Fibroblast of skin of right quadriceps (primary cell): ENCODE measurements at places on chromosomes 6 and 20.

DNA sequence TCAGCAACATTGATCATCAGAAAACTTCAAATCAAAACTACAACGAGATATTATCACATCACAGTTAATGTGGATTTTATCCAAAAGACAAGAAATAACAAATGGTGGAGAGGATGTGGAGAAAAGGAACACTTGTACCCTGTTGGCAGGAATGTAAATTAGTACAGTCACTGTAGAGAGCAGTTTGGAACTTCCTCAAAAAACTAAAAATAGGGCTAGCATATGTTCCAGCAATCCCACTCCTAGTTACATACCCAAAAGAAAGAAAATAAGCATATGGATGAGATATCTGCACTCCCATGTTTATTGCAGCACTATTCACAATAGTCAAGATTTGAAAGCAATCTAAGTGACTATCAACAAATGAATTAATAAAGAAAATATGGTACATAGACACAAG is 887.7 kb upstream of the MAN1A1 start:
- DNase-seq, result no peak

DNA sequence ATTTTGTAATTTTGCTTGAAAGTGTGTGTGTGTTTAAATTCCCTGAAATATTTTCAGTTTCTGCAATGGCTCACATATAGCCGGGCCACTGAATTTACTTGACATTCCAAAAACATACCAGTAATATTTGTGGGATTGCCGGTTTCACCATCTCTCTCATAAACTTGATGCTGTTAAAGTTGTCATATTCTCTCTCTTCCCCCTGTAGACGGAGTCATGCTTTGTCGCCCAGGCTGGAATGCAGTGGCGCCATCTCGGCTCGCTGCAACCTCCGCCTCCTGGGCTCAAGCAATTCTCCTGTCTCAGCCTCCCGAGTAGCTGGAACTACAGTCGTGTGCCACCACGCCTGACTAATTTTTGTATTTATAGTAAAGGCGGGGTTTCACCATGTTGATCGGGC is 122.1 kb downstream of the TIAM2 start:
- peak; percentile 96 for DNase-seq

- DNase-seq, result no peak
Observed at GRCh38 chr20:40390654-40391053, 298.4 kb downstream of the MAFB start.

GRCh38 chr6:97141756-97142155 is 141.3 kb downstream of the MMS22L start:
- no peak for DNase-seq

- DNase-seq, result no peak
Observed at GRCh38 chr6:498795-499231, 107.3 kb downstream of the IRF4 start.

DNA sequence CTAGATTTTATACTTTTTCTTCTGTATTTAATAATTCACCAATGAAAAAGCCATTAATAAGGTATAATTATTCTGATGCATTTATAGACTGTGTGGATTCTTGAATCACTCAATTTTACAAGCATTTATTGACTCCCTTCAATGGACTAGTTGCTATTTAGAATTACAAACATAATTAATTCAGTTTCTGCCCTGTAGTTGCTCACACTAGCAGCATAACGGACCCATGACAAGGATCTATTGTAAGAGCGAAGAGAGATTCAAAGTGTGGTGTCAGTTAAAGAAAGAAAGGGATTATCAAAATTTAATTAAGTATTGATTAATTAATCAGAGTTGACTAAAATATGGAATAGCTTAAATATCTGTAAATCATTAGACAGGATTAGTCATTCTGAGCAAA is 602.6 kb upstream of the PTCHD4 start:
- no peak for DNase-seq

- DNase-seq, result no peak
Observed at GRCh38 chr6:112522587-112522986, 175.5 kb downstream of the RFPL4B start.

GRCh38 chr6:84428300-84428907 is 201.0 kb upstream of the CEP162 start:
- DNase-seq, result peak; percentile 58

GRCh38 chr6:46690141-46690755 is 2.6 kb downstream of the TDRD6 start:
- DNase-seq, result no peak

GRCh38 chr6:10518557-10519407 is 2.4 kb upstream of the GCNT2 start:
- no peak for DNase-seq

DNA sequence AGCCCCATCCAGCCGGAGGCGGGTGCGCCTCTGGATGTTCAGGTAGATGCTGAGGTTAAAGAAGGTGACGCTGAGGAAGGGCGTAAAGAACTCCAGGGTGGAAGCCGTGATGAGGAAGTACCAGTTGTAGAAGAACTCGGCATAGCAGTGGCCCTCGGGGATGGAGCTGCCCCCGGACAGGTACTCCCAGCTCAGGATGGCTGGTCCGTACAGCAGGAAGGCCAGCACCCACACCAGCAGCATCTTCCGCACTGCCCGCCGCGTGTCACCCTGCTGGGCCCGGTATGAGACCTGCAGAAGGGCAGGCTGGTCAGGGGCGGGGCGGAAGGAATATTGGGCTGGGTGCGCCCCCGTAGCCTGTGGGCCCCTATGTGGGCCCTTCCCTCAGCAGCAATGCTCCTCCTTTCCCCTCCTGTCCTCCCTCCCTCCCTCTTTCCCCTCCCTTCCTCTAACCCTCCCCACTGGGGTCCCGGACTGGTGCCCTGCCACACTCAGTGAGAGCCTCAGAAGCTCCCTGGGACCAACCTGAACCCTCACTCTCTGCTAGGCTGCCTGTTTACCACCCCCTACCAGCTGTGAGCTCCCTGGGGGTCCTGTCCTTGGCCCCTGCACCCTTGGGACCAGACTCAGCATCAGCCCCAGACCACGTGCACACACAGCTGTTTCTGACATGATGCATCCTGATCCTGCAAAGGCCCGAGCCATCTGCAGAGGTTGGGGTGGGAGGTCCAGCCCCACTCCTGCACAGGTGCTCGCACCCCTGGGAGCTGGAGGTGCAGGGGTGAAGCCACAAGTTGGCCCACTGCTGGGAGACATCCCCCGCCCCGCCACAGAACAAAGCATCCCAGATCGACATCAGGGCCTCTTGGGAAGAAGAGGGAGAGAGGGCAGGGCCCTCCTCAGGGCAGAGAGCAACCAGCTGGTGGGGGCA is 3.2 kb downstream of the HRH3 start:
- no peak for DNase-seq

- peak; percentile 69 for DNase-seq
Observed at GRCh38 chr6:106979435-106979884, 4.9 kb upstream of the CD24 start.

DNA sequence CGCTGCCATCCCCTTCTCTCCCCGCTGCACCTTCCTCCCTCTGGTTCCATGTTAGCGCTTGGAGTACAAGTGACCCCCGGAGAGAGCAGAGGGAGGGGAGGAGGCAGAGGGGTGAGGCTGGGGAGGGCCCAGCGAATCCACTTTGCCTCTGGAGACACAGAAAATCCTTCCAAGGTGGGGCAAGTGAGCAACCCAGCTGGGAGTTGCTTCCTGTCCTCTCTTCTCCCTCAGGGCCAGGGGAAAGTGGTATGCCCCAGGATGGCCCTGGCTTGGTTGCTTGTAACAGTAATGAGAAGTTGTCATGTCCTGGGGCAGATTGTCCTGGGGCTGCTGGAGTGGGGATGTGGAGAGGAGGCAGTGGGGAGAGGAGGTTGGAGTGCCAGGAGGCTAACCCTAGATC is 691 bp upstream of the ANGPT4 start:
- no peak for DNase-seq

DNA sequence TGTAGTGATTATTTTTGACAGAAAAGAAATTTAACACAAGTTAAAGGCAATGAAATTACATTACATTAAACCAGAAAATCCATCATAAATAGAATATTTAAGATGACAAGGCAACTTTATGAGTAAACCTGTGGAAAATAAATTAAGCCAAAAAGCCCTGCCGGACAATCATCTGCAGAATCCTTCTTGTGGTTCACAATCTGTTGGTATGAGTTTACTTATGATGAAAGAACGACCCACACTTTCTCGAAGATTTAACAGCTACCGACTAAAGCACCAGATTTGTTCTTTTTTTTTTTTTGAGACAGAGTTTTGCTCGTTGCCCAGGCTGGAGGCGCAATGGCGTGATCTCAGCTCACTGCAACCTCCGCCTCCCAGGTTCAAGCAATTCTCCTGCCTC is 21.4 kb downstream of the HDAC2 start:
- DNase-seq, result no peak

DNA sequence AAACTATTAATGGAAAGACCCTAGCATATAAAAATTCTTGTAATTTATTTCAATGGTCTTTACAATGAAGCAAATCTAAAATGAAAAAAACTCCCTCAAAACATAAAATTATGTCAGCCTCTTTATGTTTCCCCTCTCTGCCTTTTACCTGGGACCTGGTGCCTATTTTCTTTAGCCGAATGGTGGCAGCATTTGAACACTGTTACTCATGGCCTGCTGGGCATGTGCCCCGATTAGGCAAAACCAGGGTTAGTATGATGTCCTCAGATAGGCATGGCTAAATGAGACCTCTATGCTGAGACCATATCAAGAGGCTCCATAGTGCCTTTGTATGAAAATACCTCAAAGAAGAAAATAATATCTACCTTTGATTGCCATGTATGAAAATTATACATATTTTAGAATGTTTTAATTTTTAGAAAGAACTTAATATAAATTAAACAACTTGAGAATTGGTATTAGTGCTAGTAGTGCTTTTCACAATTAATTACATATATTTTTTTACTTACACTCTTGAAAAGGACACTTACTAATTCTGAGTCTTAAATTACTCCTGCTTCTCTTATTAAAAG is 22.5 kb upstream of the C6orf58 start:
- peak; percentile 35 for DNase-seq

DNA sequence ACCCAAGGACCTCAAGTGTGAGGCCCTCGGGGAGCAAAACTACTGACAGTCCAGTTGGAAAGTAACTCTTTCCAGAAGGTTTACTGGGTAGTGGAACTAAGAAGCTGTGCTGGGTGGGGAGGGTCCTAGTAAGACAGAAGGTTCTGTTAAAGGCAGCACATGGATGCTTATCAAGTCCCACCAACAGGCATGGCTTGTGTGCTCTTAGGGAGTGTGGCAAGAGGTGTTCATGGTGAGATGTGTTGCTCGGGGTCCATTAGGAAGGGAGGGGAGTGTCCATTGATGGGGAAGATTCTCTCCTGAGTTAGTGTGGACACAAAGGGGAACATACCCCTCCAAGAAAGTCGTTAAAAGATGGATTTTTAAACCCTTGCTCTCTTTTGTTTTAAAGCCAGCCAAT is 120.6 kb downstream of the LY86 start:
- DNase-seq, result no peak

- no peak for DNase-seq
Observed at GRCh38 chr6:63389191-63389844, 69.5 kb upstream of the LGSN start.

DNA sequence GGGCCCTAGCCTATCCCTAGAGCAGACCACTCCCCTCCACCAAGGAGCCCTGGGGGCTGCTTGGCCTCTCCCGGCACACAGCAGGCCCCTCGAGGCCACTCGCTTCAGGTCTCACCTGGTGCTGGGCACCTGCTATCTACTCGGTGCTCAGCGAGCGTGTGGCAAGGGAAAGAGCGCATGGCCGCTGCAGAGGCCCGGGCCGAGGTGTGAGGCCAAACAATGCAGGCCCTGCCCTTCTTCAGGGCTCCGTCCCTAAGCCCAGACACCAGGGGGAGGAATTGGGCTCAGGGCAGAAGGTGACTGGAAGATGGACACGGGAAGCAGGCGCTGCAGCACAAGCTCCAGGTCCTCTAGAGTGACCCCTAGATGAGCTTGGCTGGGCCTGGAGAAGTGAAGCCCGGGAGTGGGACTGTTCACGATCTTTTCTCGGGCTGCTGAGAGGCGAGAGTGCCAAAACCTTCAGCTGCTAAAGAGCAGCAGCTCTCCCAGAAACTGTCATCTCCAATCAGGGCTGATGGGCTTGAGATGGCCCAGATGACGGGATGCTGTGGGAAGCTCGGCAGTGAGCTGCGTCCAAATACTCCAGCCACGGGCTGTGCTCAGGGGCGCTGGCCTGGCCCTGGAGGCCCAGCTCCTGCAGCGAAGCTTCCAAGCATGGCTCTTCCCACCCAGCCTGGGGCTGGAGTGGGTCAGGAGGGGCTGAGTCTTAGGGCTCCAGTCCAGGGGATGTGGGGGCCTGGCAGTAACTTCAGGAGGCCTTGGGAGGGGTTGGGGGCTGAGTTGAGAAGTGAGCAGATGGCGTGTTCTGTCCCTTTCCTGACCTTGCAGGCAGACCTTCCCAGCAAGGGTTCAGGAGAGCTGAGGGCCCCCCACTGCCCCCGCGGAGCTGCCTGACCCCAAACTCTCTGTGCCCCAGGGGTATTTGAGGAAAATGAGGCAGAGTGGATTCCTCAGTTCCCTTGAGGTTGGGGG is 43.7 kb downstream of the APCDD1L start:
- DNase-seq, result peak; percentile 48

- DNase-seq, result no peak
Observed at GRCh38 chr20:59123011-59123677, 40.5 kb upstream of the ZNF831 start.

- DNase-seq, result no peak
Observed at GRCh38 chr6:130912434-130912833, 85.2 kb downstream of the SMLR1 start.

- DNase-seq, result no peak
Observed at GRCh38 chr6:110567957-110568696, 91.7 kb upstream of the SLC22A16 start.

GRCh38 chr6:75327807-75328206 is 43.2 kb upstream of the TMEM30A start:
- DNase-seq, result no peak

- no peak for DNase-seq
Observed at GRCh38 chr6:15475261-15475660, 187.6 kb downstream of the DTNBP1 start.

DNA sequence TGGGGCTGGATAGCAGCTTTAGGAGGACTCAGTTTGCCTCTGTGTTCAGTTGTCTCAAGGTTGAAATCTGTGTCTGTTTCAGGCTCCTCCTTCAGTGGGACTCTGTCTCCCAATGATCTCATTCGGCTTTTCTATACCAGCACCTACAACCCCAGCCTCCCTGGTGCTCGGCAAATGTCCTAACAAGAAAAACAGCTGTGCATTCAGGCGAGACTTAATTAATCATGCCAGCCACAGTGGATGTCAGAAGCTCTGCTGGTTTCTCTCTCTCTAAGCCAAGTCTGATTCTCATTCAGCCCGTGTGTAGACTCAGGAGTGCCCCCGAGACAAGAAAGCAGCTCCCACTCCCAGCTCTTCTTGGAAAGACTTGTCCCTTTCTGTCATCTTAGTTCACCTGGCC is 46.8 kb downstream of the SUN5 start:
- no peak for DNase-seq

- DNase-seq, result no peak
Observed at GRCh38 chr20:32391003-32391402, 32.9 kb downstream of the ASXL1 start.

- DNase-seq, result no peak
Observed at GRCh38 chr20:11008444-11009033, 334.7 kb upstream of the JAG1 start.

- peak; percentile 85 for DNase-seq
Observed at GRCh38 chr6:12718015-12718414, 1.4 kb downstream of the PHACTR1 start.
